ENCODE measurements at places on chromosomes 5 and 9.

- no peak for DNase-seq
These were observed 3.8 kb downstream of the TCF7 start for GRCh38 chr5:134118212-134118835.

- no peak for DNase-seq
These were observed 106.4 kb upstream of the ASTN2 start for GRCh38 chr9:117521293-117521692.

GRCh38 chr5:175823731-175824525 lies 47.5 kb upstream of the CPLX2 start:
- DNase-seq, result no peak

GRCh38 chr5:150206098-150206778 lies 16.4 kb downstream of the SLC6A7 start:
- no peak for DNase-seq

GRCh38 chr9:132986640-132987620 lies 8.4 kb downstream of the GFI1B start:
- no peak for DNase-seq

GRCh38 chr9:34560599-34561214 lies 28.8 kb downstream of the CNTFR start:
- DNase-seq, result no peak

GRCh38 chr5:21802869-21803490 lies 1050.2 kb downstream of the CDH12 start:
- no peak for DNase-seq

DNA sequence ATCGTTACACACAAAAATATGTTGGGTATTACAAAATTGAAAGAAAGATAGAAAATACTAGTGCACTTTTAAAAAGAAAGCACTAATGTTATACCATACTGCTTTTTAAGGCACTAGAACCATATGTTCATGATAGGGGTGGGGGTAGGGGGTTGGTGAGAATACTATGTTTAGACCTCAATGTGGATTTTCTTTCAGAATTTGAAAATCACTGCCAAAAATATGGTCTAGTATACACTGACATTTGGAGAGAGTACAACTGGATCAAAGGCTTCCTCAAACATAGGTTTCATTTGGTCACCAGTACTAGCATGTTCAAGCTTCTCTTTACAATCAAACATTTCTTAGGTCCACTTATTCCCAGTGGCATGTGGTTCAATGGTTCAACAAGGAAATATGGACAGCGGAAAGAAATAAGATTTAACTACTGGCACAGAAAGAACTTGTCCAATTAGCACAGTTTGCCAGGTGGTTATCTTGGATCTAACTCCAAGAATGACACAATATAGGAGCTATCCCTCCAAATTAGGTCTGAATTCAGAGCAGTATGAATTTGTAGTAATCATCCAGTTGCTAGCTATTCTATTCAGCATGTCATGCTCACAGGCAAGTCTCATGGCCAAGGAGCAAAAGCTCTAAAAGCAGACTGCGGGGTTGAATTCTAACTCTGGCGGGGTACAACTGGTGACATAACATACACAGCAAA lies 139.3 kb downstream of the SLC24A2 start:
- DNase-seq, result no peak

DNA sequence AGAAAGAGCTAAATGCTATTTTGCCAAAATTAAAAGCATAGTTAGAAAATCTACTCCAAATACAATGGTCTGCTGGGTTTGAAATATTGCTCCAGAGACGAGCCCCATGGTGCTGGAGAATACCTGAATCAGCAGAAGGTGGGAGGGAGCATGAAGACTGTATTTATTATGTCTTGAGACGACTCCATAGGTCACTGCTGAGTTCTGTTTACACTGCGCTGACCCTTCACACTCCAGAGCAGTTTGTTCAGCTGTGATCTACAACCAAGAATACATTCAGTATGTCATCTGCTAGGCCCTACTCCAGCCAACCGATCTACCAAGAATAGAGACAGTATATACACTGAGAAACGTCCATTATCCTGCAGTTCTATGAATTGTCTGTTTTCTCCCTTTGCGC lies 150.5 kb downstream of the TLE1 start:
- no peak for DNase-seq

DNA sequence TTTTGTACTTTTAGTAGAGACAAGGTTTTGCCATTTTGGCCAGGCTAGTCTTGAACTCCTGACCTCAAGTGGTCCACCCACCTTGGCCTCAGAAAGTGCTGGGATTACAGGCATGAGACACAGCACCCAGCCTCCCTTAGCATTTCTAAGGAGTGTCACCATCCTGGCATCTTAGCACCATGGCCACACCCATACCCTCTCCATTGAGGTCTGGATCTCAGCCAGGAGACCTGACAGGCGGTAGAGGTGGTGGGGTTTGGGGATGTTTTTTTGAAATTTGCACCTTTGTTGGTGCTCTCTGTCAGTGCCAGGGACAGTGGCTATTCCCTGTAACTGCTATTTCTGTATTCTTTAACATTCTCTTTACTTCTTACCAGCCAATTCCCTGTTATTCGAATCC lies 72.5 kb downstream of the TRIM36 start:
- DNase-seq, result no peak

DNA sequence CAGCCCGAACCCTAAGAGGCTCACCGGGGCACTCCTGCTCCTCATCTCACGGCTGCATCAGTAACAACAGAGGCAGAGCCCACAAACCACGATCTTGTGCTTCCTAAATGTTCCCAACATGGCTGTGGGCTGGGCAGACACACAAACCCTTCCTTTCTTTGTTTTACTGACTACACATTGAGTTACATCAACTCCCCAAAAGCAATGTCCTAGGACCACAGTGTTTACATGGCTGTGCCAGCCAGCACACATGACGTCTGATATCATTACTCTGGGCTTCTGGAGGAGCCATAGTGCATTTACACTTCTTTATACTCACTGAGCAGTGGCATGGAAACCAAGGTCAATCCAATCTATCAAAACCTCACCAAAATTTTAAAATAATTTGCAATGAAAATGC lies 101.4 kb downstream of the LHFPL2 start:
- DNase-seq, result no peak

DNA sequence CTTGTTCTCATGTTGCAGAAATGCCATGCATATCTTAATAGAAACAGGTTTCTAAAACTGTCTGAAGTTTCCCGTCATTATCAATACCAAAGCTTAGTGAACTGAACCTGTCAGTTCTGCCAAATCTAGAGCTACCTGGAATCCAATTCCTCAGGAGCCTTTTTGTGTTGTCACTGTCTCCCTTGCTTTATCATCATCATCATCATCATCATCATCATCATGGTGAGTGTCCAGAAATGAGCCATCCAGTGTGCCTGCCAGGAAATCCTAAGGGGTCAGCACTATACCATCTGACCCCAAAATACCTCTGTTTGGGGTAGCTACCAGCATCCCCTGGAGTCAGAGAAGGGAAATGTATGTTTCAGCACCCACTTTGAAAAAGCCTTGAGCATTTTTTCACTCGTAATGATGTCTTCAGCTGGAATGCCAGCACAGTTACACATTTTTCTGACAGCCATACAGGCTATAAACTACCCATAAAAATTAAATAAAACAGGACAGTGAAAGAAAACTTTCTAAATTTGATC lies 150.3 kb downstream of the NR2F1-AS1 start:
- DNase-seq, result no peak

DNA sequence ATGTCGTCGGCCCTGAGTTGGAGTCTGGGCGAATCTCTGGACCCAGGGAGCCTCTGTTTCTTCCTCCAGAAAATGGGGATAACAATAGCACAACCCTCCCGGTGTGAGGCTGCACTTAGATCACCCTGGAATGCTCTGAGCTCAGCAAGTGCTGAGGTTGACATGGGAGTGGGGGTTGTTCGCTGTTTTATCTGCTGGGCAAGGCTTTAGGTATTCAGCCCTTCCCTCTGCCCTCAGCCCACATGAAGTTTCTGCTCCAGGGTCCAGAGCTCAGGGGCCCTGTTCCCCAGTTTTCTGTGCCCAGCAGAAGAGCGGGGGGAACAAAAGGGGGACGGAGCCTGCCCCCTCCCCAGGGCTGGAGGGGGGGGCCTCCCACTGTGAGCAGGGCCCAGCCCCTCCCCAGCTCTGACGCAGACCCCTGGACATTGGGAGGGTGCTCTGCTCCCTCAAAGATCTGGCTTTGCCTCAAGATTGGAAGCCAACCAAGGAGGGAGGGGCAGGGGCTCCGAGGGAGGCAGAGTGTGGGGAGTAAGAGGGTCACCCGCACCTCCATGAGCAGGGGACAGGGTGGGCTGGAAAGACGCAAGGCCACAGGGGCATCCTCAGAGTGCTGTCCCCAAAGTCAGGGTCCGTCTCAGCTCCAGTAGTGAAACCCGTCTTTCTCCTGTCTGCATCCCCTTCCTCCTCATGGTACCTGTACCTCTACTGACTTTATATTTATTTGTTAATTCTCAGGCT lies 215.6 kb downstream of the C9orf50 start:
- DNase-seq, result no peak

DNA sequence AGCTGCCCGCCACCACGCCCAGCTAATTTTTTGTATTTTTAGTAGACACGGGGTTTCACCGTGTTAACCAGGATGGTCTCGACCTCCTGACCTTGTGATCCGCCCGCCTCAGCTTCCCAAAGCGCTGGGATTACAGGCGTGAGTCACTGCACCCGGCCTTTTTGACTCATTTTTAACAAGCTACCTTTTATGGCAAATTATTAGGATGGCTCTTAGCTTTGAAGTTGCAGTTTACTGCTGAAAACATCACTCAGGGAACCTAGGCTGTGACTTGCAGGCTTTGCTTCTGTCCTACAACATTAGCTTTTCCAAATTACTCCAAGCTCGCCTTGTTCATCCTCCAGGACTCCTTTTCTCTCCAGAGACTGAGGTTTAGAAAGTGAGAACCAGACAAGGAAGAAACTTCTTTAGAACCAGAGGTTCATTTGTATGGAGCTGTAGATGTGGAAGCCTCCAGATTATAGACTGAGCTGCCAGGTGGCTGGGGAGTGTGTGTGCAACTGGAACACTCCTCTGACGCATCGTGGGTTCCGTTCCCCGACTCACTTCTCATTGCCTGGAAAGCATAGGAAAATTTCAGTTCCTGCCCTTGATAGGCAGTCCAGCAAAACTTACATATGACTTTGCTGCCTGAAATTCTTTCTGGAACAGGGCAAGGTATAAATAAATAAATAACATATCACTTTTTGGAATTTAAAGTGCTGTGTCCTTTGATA lies 23.8 kb upstream of the SPTAN1 start:
- DNase-seq, result no peak

DNA sequence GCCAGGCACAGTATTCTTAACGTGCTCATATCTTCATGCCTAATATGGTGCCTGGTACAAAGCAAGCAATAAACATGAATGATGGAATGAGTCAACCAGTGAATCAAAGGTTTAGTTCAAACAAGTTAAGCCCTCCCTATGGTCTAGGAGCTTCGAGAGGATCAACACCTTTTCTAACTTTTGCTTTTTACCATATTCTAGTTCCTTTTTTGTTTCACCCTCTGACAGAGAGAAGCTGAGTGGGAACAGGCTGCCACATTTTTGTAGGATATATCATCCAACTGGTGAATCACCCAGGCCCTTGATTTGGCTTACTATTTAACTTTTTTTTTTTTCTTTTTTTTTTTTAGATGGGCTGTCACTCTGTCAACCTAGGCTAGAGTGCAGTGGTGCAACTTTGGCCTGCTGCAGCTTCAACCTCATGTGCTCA lies 39.3 kb upstream of the TNC start:
- DNase-seq, result no peak

- DNase-seq, result no peak
These were observed 406.0 kb upstream of the KLF4 start for GRCh38 chr9:107895501-107896001.

GRCh38 chr5:66277981-66278380 lies 133.9 kb downstream of the SREK1 start:
- DNase-seq, result no peak

DNA sequence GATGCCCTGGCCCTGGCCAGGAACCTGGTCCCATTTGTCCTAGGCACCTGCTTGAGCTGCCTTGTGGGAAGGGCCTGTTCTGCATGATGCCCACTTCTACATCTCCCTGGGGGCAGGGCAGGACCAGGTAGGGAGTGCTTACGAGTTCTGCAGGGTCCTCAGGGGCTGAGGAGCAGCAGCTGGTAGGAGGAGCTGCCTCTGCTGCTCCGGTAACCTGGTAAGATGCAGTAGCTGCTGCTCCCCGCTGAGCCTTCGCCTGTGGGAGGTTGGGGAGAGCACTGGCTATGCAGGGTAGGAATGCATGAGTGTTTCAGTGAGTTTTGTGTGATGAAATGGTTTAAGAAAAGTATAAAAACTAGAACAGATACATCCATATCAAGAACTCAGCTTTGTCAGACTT lies 13.6 kb downstream of the LRRC8A start:
- DNase-seq, result no peak

- no peak for DNase-seq
These were observed 20.0 kb downstream of the OGN start for GRCh38 chr9:92384375-92384774.

DNA sequence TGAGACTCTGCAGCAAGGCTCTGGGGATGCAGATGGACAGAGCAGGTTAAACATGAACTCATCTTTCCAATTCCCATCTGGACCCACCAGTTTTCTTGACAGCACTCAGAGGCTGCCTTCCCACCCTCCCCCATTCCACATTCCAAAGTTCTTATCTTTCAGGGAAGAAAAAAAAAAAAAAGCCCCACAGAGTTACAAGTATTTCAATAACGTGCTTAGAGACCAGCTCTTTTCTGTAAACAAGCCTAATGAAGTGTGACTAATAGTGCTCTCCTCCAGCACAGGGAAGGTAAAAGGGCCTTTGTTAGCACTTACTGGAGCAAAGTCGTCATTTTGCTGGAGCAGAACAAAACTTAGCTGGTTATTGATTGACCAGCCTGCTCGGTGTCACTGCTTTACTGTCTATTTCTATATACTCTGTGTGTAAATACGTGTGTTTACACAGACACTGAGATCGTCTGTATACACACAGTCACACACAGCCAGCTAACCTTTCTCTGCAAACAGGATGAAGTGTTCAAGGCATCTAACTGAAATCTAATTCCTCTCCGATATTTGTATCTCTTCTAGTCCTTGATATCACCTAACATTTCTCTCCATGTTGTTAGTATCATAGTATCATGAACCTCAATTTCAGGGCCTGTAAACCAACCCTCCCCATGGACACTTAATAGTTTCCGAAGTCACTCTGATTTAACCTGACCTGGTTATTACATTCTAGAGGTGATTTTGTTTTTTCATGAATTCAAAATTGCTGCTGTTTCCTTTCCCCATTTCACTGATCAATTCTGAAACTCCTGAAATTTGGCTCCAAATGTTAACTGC lies 84.9 kb downstream of the ZNF608 start:
- no peak for DNase-seq

GRCh38 chr9:87713988-87714330 lies 12.0 kb upstream of the CTSL start:
- DNase-seq, result no peak

DNA sequence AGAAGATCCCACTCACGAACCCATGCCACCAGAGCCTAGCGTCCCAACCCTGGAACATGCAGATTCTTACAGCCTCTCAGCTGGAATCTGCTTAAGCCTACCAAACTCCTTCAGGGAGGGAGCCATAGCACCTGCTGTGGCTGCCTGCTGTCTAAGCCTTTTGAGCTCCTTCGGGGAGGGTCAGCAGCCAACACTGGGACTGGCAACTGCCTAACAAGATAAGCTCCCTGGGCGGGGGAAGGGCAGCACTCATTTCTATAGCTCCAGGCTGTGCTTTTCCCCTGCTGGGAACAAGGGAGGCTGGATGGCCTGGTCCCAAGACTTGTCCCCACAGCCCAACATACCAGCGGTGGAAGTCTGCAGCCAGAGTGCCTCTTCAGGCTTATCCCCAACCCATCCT lies 199.1 kb upstream of the OR13F1 start:
- DNase-seq, result no peak

Data from stimulated activated CD8-positive, alpha-beta memory T cell treated with anti-CD3 and anti-CD28 coated beads, Interleukin-4, amount 100 ng/mL, for 48 hours (primary cell).